ENCODE measurements at places on chromosomes 7 and 10.

GRCh38 chr7:127460077-127460476 lies 67.6 kb upstream of the ZNF800 start:
- DNase-seq: no peak

GRCh38 chr10:104641187-104641936 lies at the start of gene SORCS3:
TSS of gene SORCS3 (plus strand) at chr10:104641290.
- no peak for DNase-seq

GRCh38 chr7:66740302-66740979 lies at the start of gene RABGEF1:
TSS of gene RABGEF1 (plus strand) at chr7:66740733. CDS start at chr7:66771900, 31,167 bp downstream.
- peak; percentile 84 for DNase-seq

- no peak for DNase-seq
Measured at GRCh38 chr10:114373631-114374030, 30.7 kb downstream of the AFAP1L2 start.

DNA sequence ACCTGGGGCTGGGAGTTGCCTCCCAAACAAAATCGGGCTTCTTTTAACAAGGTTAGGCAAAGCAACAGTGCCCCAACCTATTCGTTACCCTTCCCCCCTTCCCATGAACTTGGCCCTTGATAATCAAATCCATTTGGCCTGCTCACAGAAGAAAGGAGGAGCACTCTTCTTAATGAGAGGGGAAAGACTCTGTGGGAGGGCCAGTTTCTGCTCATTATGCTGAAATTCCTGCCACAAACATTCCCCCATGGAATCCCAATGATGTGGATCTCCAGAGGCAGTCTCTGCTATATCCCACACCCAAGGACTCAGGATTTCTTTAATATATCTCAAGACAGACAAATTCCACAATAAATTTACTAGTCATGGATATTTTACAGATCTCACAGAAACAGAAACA lies 43.0 kb downstream of the LSM5 start:
- DNase-seq: no peak

DNA sequence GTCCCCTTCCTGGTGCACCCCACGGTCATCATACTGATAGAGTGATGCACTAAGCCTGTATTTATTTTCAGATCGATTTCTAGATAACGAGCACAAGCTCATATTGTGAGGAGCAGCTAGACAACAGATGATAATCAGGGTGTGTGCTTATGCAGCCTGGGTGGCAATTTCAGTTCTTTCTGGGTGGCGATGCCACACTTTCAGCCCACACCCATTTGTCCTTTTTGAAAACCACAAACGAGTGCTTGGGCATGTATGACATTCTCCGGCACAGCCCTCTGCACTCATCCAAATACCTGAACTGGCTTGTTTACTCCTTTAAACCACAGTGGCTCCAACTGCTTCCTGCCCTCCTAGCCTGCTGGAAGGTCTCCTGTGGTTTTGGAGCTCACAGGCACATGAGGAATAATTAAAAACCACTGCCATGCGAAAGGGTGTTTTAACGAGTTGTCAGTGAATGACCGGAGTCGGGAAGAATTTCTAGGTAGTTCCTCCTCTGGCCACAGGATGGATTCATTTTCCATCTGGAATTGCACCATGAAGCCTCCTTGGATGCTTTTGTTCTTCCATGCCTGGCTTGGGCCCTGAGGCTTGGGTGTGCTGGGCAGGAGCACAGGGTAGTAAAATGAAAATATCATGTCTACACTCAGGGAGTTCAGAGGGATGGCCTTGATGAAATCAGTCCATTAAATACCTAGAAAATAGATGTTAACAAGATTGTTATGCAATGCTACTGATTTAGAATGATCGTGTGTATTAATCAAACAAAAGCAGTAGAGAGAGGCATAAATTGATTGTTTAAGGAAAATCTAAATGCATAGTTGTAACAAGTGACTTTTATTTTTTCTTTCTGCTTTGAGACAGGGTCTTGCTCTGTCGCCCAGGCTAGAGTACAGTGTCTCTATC lies 52.4 kb upstream of the ITGB1 start:
- no peak for DNase-seq

- DNase-seq: no peak
Measured at GRCh38 chr7:74599244-74599643, 58.3 kb upstream of the GTF2I start.

DNA sequence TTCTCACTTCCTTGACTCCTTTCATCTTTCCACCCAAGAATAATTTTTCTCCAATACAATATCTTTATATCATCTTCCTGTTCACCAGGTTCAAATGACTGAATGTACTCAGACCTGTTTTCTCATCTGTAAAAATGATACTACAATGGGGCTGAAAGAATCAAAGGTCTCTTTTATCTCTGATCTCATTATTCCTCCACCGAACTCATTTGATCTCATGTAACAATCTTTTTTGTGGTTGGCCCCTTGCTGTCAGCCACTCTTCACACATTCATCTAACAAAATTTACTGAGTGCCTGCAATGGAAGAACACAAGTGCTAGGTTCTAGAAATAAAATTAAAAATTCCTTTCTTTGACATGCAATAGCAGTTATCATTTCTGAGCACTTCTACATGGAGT lies 65.0 kb downstream of the GRM8 start:
- DNase-seq: no peak

DNA sequence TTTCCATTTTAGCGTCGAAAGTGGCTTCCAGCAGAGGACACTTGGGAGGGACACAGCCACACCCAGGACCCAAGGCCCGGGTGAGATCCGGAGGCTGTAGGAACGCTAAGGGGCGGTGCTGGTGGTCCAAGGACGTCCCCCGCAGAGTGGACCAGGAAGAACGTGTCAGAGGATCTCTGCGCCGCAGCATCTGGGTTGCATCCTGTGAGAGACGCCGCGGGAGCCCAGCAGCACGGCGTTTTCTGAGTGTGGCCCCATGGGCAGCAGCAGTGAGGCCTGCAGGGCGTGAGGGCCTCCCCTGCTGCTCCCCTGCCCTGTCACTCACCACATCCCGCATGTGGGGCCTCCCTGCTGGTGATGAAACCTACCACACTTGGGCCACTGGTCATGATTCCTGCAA lies 40.5 kb upstream of the BNIP3 start:
- no peak for DNase-seq

DNA sequence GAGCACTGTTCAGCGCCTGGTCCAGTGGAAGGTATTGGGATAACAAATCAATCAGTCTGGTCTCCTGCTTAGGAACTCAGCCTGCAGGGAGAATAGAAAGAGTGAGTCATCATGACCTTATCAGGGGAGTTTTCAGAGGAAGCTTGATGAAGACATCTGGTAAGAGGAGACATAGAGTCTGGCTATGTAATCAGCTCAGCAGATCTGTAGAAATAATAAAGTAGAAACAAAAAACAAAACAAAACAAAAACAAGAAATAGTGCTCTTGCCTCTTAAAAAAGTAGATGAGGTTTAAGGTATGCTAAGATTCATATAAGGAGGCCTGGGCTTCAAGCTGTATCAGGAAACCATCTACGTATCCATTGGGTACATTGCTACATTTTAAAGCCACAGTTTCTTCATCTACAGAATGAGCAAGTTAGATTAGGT lies 14.4 kb downstream of the TAS2R41 start:
- no peak for DNase-seq

DNA sequence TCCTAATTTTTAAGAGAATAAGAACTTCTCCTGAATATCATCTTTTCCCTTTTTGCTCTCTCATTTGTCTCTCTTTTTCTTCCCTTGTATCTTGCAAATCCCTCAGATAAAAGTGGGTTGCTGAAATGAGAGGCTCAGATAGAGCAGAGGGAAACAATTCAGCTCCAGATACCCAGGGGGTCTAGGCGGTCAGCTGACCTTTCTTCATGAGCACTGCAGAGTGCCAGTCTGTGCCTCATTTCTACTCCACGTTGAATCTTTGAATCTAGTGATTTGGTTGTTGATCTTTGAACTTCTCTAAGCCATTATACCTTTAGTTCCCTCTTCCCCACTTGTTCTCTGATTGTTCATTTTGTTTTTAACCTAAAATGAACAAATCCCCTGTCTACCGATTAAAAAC lies 572.6 kb downstream of the PTPRN2 start:
- DNase-seq: no peak

DNA sequence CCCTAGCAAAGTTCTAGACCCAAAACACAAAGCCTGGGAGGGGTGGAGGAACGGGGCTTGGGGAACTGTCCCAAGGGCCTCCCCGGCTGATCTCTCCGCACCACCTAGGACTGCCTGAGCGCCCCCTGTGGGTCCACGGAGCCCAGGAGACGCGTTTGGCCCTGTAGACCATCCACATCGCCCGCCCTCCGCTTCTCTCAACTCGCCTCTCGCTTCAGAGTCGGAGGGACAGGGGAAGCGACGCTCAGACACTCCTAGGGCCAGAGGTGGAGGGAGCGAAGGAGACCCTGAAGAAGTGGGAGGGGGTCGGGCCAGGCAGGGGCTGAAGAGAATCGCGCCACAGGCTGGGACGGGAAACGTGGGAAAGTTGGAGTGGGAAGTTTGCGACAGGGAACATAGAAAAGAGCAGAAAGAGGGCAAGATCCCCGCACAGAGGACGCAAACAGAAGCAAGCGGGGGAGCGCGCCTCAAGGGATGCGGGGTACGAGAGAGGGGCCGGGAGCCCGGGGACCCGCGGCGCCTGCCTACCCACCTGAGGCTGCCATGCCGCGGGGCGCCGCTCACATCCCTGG lies 378 bp downstream of the PIK3AP1 start:
- DNase-seq: no peak

GRCh38 chr7:30465046-30465810 lies 13.4 kb downstream of the NOD1 start:
- no peak for DNase-seq
